ENCODE measurements at places on chromosomes 5 and 9. TPM values are rescaled to one million over a fixed set of nuclear protein-coding genes. Genes with fewer than 3 reads are reported as not detected.

Gene INSL6
- not detected for total RNA-seq

Gene HMMR
- total RNA-seq, result 94.2 TPM

Gene RAB3C
- not detected for total RNA-seq

- DNase-seq, result no peak
- no peak overlapping the region for H3K27ac ChIP-seq
- H3K4me1 ChIP-seq, result no peaks in the 10 kb centered on the region
Measured at GRCh38 chr9:111023128-111023527, 15.1 kb downstream of the LPAR1 start.

GRCh38 chr5:122007546-122007945 is 45.8 kb downstream of the SRFBP1 start:
- peaks cover 25% of the 10 kb centered on the region for H3K36me3 ChIP-seq
- H3K27me3 ChIP-seq, result no peaks in the 10 kb centered on the region
- H3K27ac ChIP-seq, result no peak overlapping the region
- no peak for DNase-seq

Measured in activated CD8-positive, alpha-beta T cell treated with anti-CD3 and anti-CD28 coated beads for 36 hours (primary cell).